SHP77 (cell line): ENCODE measurements at places on chromosomes 12 and 14.

GRCh38 chr14:59147007-59147406 lies 41.5 kb upstream of the DAAM1 start:
- no peak for DNase-seq

GRCh38 chr14:91392623-91393303 lies 24.9 kb downstream of the CCDC88C start:
- DNase-seq: no peak

DNA sequence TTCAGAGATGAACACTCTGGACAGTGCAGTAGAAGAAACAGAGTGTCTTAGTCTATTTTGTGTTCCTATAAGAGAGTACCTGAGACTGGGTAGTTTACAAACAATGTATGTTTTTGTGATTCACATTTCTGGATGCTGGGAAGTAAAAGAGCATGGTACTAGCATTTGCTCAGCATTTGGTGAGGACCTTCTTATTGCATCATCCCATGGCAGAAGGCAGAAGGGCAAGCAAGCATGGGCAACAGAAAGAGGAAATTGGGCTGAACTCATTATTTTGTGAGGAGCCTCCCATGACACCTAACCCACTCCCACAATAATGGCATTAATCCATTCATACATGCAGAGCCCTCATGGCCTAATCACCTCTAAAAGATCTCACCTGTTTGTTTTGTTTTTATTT lies 8.0 kb downstream of the ANKS1B start:
- DNase-seq: no peak

GRCh38 chr12:47991106-47992061 lies 12.9 kb downstream of the COL2A1 start:
- DNase-seq: no peak

DNA sequence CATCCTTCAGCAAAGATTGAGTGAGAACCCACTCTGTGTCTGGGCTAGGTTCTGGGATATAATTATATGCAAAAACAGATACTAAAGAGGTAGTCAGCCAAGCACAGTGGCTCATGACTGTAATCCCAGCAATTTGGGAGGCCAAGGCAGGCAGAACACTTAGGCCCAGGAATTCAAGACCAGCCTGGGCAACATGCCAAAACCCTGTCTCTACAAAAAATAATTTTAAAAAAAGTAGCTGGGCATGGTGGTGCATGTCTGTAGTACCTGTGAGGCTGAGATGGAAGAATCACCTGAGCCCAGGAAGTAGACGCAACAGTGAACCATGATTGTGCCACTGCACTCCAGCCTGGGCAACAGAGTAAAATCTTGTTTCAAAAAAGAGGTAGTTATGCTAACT lies 237.5 kb upstream of the HMGA2 start:
- DNase-seq: no peak

DNA sequence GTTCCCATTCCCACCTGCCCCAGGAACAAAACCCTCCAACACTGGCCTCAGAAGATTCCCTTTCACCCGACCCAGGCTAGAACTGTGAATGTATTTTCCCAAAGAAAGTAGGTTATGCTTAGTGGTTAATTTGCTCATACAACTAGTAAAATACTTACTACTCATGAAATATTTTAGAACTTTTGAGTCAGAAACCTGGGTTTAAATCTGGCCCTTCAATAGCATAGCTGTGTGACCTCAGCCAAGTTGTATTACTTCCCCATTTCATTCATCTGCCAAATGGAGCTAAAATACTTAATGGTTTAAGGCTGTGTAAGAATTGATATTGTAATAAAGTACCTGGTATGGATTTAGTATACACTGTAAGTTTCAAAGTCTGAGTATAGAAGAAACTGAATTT lies 69.1 kb upstream of the DNM1L start:
- DNase-seq: no peak
